ENCODE measurements at places on chromosomes 5 and 9.
A peak's percentile ranks its signal among the peaks of the same experiment; 100 is the strongest.

- DNase-seq, result no peak
Observed at GRCh38 chr9:38644601-38645000, 24.2 kb upstream of the ANKRD18A start.

- DNase-seq, result peak; percentile 55
Observed at GRCh38 chr5:148808864-148809642, 17.4 kb upstream of the ADRB2 start.

DNA sequence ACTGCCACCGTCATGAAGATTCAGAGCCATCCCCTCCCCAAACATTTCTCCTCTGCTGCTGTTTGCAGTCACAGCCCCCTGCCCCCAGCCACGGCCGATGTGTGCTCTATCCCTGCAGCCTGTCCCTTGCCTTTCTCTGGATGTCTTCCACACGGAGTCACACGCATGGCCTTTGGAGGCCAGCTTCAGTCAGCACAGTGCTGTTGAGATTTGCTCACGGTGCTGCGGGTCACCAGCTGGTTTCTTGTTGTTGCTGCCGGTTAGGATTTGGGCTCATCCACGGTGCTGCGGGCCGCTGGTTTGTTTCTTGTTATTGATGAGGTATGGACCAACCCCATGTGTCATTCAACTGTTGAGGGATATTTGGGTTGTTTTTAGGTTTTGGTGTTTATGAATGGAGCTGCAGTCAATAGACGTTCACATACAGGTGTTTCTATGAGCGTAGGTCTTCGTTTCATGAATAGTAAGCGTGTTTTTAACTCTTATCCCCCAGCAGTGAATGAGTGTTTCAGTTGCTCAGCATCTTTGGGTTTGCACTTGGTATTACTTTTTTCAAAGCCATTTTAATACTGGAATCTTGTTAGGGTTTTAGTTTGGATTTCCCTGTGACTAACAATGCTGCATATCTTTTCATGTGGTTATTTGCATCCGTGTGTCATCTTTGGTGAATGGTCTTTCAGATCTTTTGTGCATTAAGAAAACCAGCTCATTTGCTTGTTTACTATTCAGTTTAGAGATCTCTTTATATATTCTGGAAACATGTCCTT, 57.6 kb downstream of the AHRR start:
- DNase-seq, result peak; percentile 30

GRCh38 chr5:24222876-24223275, 421.9 kb downstream of the CDH10 start:
- no peak for DNase-seq

DNA sequence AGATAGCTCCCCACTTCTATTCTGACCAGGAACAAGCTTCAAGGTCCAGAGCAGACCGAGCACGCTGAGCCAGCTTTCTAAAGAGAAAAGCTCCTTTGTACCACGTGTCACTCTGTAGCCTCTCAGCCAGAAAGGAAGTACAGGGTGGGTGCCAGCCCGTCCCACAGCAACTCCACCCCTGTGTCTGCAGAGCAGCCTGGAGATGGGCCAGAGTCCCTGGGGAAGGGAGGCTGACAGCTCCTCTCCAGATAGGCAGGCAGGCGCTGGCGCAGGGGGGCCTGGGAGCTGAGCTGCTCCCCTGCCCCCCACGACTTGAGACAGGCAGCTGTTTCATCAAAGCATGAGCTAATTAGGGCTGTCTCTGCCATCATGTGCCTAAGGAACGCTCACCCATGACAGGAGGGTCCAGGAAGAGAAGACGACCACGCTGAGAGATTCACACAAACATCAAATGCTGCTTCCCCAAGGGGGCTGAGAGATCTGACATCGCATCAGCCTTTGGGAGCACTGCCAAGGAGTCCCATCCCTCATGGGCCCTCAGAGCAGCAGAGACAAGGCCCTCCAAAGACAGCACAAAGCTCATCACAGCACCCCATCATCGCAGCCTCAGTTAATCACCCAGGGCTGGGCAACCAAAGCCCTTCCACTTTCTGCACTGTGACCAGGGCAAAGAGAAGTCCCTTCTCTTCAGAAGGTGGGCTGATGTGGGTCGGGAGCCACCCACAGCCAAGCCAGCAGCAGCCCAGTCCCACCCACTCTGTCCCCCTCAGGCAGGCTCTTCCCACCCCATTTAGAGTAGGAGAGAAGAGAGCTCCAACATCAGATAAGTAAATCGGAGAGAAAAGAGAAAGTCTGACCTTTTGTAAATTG, 78.5 kb upstream of the LRRTM2 start:
- peak; percentile 20 for DNase-seq

DNA sequence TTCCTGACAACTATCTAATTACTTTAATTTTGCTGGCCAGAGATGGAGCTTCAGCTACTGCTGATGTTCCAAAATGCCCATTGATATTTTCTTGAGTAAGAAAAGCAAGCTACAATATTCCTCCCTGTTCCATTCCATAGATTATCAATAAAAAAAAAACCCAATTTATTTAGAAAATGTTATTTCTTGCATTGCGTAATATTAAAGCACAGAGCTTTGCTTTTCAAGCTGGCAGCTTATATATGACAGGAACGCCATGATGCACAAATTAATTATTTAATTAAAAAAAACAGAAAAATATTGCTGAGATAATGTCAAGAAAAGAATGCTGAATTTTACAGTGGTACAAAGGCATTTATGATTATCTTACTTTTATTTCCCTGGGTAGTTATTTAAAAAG, 47.9 kb downstream of the TRPM3 start:
- no peak for DNase-seq

GRCh38 chr5:178069909-178070308, 43.4 kb upstream of the N4BP3 start:
- DNase-seq, result peak; percentile 73

- peak; percentile 77 for DNase-seq
Observed at GRCh38 chr9:137397675-137398423, 25.1 kb downstream of the EXD3 start.

All from activated CD4-positive, alpha-beta T cell treated with anti-CD3 and anti-CD28 coated beads for 36 hours (primary cell).